ENCODE measurements at places on chromosomes 4 and X.

- DNase-seq = peak; percentile 9
These were observed 172.2 kb upstream of the CXCL13 start for GRCh38 chr4:77433418-77433733.

DNA sequence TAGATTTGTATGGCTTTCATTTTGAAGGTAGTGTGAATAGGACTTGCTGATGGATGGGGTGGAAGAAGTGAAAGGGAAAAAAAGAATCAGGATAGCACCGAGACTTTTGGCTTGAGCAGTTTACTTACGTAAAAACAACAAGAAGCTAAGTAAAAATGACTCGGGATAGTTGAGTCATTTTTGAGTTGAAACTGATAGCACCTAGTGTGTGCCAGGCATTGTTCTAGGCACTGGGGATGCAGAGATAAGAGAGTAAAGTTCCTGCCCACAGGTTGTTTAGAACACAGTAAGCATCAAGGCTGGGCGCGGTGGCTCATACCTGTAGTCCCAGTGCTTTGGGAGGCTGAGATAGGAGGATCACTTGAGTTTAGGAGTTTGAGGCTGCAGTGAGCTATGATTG, 34.7 kb downstream of the ADD1 start:
- DNase-seq = no peak

DNA sequence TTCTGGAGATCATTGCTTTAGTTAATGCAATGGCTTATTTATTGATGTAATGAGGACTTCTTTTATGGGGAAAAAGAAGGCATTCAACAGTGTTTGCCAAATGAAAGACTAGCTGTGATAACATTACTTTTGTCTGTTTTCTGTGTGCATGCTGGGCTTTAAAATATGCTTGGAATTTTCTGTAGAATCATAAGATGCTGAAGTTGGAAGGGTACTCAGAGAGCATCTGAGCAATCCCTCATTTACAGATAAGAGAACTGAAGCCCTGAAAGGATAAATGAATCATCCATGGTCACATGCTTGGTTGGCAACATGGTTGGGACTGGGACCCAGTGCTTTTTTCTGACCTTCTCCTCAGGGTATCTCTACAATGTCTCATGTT, 31.4 kb upstream of the PITX2 start:
- no peak for DNase-seq

DNA sequence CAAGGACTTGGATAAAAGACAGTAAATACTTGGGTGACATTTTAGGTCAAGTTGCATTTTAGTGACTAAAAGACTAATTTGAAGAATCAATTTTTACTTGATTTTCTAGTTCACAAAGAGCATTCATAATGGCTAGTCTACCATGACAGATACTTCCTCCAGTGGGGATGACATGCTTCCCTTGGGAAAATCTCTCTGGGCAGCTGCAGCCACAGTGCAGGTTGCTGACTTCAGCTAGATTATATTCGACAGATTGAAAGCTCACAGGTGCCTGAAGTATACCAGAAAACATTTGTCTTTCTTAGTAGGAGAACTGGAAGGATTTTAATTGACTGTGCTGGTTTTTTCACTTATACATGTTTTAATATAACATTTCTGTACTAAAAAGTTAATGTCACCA, 209.6 kb upstream of the MAGEB2 start:
- DNase-seq = no peak

DNA sequence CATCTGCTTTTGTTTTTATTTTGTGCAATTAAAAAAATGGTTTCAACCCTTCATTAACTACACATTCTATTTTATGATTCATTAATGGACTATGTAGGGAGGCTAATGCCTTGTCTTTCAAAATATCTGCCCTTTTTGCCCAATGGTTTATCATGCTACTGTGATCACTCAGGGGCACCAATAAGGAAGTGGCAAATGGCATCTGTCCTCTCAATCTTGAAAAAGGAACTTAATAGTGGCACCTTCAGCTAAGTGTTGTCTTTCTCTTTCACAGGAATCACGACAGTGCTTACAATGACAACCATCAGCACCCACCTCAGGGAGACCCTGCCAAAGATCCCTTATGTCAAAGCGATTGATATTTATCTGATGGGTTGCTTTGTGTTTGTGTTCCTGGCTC, 57.1 kb downstream of the COMMD8 start:
- DNase-seq = no peak

GRCh38 chr4:134548052-134548628, 346.6 kb upstream of the PABPC4L start:
- DNase-seq = no peak

DNA sequence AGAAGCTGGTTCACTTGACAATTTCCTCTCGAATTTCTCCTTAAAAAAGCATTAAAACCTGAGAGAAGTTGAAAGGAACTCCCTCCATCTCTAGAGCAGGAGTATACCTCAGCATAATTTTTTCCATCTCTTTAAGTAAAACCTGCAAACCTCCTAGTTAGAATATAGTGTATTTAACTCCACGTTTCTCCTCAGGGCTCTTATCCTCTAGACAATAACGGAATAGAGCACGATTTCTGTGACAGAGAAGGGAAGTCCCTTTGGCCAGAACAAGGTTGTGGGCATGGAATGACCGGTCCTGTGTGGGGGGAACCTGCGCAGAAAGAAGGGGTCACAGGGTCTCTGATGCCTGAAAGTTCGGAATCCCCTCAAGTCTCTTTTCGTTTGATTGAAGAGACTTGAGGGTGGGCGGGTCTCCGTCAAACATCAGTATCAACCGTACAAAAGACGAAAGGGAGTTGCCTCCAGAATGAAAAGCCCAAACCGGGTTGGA, 697 bp downstream of the ZNF280C start:
- DNase-seq = no peak

GRCh38 chr4:111595456-111595855, 549.8 kb upstream of the FAM241A start:
- DNase-seq = no peak

GRCh38 chr4:145878501-145879435, 59.9 kb downstream of the ZNF827 start:
- DNase-seq = peak; percentile 43

GRCh38 chr4:76689145-76689817, 208.7 kb downstream of the SOWAHB start:
- no peak for DNase-seq

- DNase-seq = no peak
These were observed 6.8 kb downstream of the HNRNPDL start for GRCh38 chr4:82423245-82424054.

DNA sequence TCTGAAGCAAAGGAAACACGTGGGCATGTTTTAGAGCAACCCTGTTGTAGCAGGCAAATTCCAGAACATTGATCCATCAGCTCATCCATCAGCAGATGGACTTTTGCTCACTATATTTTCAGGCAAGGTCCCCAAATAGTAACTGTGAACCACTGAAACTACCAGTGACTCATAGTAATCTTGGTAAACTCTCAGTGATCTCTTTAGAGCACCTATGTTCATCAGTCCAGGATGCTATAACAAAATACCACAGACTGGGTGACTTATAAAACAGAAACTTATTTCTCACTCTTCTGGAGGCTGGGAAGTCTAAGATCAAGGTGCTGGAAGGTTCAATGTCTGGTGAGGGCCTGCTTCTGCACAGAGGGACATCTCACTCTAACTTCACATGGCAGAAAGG, 28.9 kb upstream of the BTC start:
- DNase-seq = no peak

DNA sequence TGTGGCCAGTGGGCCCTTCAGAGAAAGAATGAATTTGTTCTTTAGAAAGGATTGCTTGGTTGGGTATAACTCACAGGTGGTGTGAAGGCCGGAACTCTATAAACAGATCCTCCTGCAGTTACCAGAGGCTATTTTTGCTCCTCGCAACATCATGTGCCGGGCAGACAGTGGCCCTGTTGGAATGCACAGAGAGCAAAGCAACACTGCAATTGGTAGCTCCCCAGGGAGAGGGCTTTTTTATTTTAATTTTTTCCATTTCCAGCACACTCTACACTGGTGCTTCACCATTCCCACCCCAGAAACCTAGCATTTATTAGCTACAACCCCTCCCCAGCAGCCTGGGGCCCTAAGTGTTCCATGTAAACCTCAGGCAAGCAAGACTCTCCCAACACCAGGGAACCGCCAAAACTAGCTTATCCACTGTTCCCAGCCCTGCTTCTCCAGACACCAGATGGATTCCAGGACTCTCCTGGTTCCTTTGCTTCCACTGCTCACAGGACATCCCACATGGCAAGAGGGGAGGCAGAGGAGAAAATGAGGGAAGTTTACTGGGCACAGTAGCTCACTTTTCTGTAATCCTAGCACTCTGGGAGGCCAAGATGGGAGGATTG, 75.1 kb upstream of the TMEM164 start:
- no peak for DNase-seq

GRCh38 chr4:173265751-173266150, 68.4 kb downstream of the HMGB2 start:
- DNase-seq = no peak

GRCh38 chr4:167234316-167234881, at the start of gene SPOCK3:
Gene SPOCK3 (minus strand): TSS chr4:167234494.
- DNase-seq = no peak

DNA sequence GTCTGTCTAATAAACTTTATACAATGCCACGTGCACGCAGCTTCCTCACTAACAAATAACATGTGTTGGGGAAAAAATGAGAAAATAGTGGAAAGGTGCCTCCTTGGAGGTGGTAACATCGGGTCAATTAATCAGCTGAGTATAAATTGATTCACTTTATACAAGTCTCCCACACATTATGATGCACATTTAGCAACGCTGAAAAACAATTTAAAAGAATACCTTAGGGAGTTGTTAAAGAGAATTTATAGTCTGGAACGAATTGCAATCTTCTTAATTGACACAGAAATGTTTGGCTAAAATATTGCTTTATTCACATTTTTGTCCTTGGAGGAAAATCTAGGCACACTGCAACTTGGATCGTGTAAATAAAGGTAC, 84.2 kb downstream of the HPRT1 start:
- no peak for DNase-seq

DNA sequence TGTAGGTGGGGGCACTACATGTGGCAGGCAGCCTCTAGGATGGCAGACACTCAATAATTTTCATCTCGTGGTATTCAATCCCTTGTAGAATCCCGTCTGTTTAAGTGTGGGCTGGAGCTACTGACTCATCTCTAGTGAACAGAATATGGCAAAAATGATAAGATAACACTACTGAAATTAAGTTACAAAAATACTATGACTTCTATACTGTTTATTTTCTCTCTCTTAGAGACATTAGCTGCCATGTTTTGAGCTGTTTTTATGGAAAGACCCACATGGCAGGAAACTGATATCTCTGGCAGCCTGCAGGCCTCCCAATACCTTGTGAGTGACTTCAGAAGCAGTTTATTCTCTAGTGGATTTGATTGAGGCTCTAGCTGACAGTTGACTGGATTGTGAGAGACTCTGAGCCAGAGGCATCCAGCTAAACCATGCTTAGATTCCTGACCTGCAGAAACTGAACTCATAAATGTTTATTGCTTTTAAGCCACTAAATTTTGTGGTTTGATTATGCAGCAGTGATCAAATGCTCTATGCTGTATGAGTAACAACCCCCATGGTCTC, 298.8 kb upstream of the CTSO start:
- DNase-seq = peak; percentile 39

DNA sequence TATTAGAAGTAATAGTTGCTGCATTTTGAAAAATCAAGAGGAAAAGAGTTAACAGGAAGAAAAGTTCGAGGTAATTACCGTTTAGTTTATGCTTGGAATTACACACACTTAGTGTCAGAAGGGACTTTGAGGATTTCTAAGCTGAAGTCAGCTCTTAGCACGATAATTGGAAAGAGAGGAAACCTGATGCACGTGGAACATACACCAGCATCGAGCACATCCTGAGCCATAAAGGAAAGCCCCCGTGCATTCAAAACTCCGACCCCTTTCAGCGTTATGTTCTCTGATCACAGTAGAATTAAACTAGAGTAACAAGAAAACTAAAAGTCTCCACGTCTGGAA, 400 bp upstream of the PAQR3 start:
- no peak for DNase-seq

Measured in skeletal muscle cell (primary cell).